ENCODE measurements at places on chromosomes 5 and 9. TPM values are rescaled to one million over a fixed set of nuclear protein-coding genes. Genes with fewer than 3 reads are reported as not detected.

DNA sequence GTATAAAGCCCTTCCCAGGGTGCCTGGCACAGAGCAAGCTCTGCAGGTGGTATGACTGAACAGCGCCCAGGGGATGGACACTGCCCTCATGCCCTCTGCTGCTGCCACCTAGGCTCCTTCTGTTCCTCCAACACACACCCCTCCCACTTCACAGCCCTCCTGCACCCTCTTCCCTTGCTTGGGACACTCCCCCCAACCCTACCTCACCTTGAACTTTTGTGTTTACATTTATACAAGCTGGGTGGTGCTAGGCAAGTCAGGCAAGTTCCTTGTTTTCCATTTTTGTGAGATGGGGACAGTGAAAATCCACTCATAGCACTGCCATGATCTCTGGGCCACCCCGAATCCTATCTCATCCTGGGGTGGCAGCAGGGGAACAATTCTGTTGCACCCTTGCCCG, 18.8 kb upstream of the CORO2A start:
- DNase-seq, result no peak

GRCh38 chr5:2030131-2030530, 147.4 kb upstream of the IRX4 start:
- DNase-seq, result no peak

DNA sequence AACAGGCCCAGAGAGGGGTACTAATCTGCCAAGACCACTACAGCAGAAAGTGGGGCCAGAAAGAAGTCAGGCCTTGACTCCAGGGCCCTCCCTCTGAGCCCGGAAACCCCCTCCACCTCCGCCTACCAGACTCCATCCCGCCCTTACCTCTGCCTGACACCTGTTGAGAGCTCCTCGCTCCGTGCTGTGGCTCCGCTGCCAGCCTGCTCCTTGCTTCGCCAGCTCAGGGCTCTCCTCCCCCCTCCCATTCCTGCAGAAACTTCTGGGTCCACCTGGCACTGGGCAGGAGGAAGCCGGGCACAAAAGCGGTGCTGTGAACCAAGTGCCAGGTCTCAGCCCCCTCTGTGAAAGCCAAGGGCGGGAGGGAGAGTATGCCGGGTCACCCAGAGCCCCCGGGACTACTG, 6.4 kb upstream of the ST6GALNAC6 start:
- no peak for DNase-seq

DNA sequence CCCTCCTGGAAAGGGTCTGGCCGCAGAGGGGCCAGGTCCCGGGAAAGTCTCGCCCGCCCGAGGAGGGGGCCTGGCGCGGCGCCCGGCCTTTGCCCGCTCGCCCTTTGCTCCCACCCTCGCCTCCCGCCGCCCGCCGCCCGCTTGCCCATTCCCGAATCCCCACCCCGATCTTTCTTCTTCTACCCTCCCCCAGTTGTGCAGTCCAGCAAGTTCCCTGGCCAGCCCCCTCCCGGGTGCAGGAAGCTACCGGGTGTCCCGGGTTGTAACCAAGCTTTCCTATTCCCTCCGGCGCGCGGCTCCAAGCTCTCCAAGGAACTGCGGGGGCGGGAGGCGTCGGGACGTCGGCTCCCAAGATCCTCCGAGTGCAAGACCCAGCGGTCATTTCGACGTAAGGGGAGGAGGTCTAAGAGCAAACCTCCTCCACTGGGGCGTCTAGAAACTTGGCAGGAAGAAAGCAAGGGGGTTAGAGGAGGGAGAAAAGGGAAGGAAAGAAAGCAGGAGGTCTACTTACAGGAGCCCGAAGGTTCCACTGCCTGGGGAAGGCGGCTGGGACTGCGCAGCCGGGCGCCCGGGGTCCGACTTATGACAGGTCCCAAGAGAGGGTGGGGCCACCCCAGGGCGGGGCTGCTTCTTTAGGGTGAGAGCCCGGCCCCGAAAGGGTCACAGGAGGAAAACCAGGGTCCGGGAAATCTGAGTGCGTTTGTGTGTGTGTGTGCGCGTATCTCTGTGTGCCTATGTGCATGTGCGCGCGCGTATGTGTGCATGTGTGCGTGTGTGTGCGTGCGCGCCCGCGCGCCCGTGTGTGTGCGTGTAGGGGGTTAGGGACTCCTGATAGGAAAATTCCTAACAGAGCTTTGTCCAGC, at the start of gene PTGR1:
Gene PTGR1, minus strand, starts transcription at position 556 of the 863 bp plus-strand sequence. CDS start 2,225 bp downstream, outside the sequence.
- DNase-seq, result no peak

DNA sequence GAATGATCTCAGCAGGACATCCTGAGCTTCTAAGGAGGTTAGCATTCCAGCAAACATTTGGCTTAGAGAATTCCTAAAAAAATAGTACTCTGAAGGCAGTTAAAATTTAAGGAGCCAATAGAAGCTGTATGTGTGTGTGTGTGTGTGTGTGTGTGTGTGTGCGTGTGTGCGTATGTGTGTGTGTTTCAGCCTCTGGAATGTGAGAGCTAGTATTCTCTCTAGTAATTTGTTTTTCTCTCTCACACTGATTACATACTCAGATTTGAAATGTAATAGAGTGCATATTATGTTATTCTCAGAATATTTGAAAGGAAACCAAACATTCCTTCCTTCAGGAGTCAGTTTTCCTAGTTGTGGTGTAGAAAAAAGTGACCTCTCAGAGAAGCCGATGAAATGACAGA, 279.6 kb downstream of the TMEM38B start:
- DNase-seq, result peak; percentile 11

GRCh38 chr9:38687389-38687842, 32.5 kb downstream of the FAM240B start:
- no peak for DNase-seq

DNA sequence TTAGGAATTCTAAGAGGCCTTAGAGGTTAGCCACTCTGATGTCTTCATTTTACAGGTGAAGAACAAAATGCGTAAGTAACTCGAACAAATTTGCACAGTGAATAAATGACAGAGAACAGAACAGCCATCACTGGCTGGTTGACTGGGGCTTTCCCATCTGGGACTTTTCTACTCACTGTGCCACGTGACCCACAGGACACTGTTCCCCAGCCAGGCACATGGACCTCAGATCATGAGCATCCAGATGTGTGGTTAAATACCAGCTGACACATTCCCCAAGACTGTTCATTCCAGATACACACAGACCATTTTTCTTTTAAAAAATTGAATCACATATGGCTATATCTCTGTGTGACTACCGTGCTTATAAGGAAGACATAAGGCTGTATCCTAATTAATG, 25.8 kb upstream of the MED10 start:
- DNase-seq, result no peak

EMB gene
- 5.1 TPM for polyA plus RNA-seq

Measured in left renal cortex interstitium (tissue), 4 donors.